ENCODE measurements at places on chromosomes 5 and 9.

- DNase-seq: no peak
These were observed 125.2 kb downstream of the RAPGEF6 start for GRCh38 chr5:131509801-131510200.

GRCh38 chr9:82552784-82553183, 510.2 kb downstream of the RASEF start:
- DNase-seq: no peak

DNA sequence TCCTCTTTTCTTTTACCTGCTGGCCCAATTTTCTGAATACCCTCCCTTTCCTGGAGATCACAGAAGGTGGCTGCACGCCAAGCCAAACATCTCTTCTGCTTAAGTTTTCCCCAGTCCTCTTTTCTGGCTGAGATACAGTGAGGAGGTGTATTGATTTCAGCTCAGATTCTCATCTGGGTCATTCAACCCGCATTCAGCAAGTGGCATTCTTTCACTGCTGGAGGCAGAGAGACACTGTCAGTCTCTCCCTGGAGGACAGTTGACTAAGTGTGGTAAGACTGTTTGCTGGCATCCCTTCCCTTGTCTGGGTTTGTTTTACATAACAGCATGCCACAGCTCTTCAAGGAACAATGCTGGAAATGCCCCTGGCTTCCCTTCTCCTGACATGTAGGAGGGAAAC, 60.5 kb downstream of the GABRG2 start:
- no peak for DNase-seq

DNA sequence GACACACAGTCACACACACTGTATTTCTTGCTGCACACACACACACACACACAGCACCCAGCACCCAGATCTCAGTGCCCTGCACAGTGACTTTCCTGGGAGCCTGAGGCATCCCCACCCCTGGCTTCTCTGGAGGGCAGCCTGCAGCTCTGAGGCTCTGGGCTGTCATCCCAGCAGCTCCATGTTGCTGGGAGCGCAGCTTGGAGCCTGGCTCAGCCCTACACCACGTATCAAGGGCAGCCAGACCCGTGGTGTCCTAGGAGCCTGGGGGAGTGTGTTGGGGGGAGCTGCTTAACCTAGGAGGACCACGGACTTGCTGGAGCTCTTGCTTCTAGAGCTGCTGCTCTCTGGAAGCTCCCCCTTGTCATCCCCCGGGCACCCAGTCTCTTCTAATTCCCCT, 5.2 kb downstream of the IER5L start:
- no peak for DNase-seq

Data from WERI-Rb-1 (cell line).